CD4-positive, alpha-beta T cell treated with Interleukin-21 for 1 hour (primary cell): ENCODE measurements at places on chromosomes 11 and 22.

DNA sequence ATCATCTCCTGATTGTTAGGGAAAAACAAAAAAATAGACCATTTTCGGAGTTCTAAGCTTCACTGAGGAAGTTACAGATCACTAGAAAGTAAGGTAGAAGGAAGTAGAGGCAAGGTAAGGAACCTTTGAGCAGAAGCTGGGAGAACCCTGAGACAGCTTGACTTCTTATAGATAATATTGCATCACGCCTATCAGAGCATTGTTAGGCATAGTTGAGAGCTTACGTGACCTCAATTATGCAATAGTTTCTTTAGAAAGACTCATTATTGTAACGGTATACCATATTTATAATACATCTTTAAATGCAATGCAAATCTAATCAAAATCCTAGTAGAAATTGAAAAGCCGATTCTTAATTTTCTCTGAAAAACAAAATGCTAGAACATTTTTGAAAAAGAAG, 4.9 kb downstream of the TBRG1 start:
- DNase-seq: no peak

DNA sequence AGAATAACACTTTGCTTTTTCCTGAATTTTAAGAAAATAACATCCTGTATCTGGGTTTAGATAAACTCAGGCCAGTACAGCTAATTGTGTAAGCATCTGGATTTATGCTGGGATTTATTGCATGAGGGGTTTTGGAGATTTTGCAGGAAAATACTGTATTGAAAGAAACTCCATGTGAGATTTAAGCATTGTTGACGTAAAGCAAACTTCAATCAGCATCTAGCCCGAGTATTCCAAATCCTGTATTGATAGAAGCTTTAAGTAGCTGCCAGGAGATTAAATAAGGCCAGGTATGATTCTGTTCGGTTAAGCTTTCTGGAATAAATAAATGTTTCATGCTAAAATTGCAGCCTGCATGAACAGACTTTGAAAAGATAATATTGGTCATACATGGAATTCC, 36.3 kb upstream of the LYVE1 start:
- no peak for DNase-seq

- DNase-seq: no peak
Observed at GRCh38 chr11:130634961-130635473, 186.6 kb downstream of the ADAMTS15 start.

- DNase-seq: no peak
Observed at GRCh38 chr11:115598257-115598901, 94.2 kb upstream of the CADM1 start.

- DNase-seq: no peak
Observed at GRCh38 chr11:65089621-65090020, 5.6 kb downstream of the ZFPL1 start.

- no peak for DNase-seq
Observed at GRCh38 chr11:33452836-33453624, 195.8 kb downstream of the HIPK3 start.

GRCh38 chr11:1389932-1390568, at the start of gene BRSK2:
BRSK2 (plus strand) TSS chr11:1389934; CDS start chr11:1390285, 351 bp downstream.
- DNase-seq: no peak

GRCh38 chr11:1549338-1550330, 22.4 kb downstream of the DUSP8 start:
- DNase-seq: no peak

GRCh38 chr11:31822175-31822926, 11.2 kb upstream of the PAX6 start:
- DNase-seq: no peak

GRCh38 chr22:35231585-35232084, 25.7 kb upstream of the HMGXB4 start:
- DNase-seq: peak; percentile 64

GRCh38 chr11:77548552-77549445, 41.0 kb upstream of the AQP11 start:
- no peak for DNase-seq

GRCh38 chr11:115390441-115390840, 113.8 kb downstream of the CADM1 start:
- DNase-seq: no peak

GRCh38 chr11:7635137-7635536, 38.2 kb downstream of the CYB5R2 start:
- DNase-seq: no peak

GRCh38 chr11:4191031-4191571, 96.5 kb downstream of the RRM1 start:
- no peak for DNase-seq

- DNase-seq: no peak
Observed at GRCh38 chr11:107819361-107820014, 39.1 kb downstream of the SLC35F2 start.

DNA sequence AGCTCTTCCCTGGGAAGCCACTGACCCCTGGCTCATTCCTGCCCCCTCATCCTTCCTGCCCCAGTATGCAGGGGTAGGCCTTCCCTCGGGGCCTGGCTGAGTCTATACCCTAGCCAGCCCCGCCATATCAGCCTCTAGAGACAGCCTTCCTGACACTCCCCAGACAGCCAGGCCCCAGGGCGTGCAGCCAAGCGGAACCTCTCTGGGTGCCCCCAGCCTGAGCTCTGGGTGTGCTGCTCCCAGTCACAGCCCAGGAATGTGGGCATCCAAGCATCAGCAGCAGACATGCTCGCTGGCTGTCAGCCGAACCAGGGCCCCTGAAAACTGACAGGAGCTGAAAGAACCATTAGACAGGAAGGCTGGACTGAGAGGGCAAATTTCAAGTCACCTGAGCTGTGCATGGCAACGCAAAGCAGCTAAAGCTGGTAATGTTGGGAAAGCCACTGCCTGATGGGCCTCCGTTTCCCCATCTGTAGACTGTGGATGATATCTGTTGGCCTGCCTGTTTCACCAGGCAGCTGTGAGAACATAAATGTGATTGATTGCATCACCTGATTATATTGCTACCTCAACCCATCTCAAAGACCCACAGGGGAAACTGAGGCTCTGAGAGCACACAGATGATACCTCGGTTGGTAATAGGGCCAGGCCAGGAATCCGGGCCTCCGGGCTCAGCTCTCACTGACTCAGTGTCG, 93.2 kb downstream of the LRRC32 start:
- DNase-seq: no peak

- DNase-seq: no peak
Observed at GRCh38 chr11:34560511-34560910, 46.9 kb upstream of the ELF5 start.

GRCh38 chr11:78208257-78209165, 19.8 kb downstream of the USP35 start:
- no peak for DNase-seq

DNA sequence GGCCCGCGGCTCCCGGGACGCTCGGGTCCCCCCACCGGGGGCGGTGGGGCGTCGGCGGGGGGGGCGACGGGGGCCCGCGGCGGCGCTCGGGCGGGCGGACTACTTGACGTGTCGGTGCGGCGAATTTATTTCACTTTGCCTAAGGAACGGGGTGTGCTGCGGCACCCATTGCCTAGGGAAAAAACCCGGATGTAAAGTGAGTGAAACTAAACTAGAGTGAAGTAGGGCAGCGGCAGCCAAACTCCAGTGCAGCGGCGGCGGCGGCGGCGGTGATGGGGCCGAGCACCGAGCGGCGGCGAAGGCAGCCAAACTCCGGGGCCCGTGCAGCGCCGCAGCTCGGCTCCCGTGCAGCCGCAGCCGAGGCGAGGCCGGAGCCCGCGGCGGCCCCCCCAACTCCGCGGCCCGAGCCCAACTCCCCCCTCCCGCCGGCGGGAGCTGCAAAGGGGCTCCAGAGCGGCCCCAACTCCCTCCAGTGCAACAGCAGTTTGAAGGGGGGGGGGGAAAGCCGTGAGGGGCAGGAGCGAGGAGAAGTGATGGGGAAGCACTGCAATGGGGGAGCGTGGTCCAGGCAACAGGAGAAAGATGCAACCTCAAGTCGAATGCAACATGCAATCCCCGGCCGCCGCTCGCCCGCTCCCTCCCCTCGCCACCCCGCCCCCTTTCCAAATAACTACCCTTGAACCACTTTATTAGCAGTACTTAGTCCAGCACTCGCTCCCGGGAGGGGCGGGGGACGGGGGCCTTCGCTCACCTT, 647 bp upstream of the PHF21A start:
- peak; percentile 88 for DNase-seq

- DNase-seq: no peak
Observed at GRCh38 chr11:20158597-20159257, 1.5 kb downstream of the DBX1 start.

DNA sequence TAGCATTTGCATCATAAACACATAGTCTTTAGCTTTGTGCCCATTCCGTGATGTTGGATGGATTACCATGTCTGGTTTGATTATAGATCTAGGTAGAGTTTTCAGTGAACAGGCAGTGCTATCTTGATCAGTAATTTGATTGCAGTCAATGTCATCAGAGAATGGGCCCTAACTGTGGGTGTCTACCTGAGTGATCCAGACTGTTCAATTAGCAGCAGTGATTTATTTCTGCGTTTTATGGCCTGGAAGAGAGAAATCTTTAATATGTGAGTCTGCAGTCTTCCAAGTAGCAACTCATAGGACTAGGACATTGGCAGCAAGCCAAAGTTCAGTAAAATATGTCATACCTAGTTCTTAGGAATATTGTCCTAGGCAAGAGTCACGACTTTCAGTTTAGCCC, 80.3 kb downstream of the CASP12 start:
- no peak for DNase-seq

DNA sequence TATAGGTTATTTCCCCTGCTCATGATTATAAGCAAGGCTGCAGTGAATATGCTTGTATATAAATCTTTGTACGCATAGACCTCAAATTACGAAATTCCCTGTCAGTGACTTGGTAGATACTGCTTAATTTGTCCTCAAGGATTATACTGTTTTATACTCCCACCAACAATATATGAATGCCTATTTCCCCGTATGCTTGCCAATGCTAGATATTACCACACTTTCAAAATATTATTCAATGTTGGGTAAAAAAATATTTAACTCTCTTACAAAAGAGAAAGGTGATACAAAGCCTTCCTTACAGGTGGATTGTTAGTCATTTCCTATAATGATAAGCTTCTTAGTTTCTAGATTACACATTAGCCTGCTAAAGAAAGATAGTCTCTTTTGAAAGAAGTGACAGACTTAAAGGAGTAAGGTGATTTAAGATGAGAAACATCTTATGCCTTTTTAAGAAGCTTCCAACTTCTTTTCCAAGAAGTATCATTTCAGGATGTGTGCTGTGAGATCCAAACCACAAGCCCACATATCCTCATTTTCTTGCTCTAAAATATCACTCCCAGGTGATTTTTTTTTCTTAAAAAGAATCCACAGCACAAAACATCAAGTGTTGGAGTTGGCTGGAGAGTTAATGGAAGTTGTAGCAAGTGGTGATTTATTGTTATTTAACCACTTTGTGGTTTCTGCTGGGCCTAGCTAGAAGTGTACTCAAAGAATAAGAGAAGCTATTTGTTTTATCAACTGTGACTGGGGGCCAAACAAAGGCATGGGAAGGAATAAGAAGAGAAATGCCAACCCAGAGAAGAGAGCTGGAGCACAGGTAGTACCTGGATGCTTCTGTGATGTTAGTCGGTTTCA, 59.2 kb downstream of the BARX2 start:
- DNase-seq: no peak

DNA sequence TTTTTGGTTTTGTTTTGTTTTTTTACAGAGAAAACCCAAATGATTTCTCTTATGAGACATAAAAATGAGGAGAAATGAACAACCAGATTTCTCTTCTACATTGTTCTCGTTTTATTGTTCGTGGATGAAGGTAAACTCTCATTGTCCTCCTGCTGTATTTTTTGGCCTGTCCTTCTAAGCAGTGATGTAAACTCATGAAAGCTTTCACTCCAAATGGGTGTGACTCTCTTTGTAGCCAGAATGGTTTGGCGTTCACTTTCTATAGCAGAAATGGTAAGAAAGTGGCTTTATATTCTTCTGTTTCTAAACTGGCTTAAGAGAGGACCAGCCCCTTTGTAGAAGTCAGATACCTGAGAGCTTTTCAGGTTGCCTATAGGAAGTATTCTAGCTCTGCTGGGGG, 15.5 kb upstream of the BMAL1 start:
- no peak for DNase-seq

DNA sequence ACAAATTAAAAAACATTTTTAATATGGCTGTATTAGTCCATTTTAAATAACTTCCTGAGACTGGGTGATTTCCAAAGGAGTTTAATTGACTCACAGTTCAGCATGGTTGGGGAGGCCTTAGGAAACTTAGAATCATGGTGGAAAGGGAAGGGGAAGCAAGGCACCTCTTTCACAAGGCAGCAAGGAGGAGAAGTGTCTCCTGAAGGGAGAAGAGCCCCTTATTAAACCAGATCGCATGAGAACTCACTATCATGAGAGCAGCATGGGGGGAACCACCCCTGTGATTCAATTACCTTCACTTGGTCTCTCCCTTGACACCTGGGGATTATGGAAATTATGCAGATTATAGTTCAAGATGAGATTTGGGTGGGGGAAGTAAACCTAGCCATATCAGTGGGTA, 488.6 kb downstream of the ETS1 start:
- DNase-seq: no peak

GRCh38 chr11:121452609-121453150, at the start of gene SORL1-AS1:
SORL1-AS1 (minus strand) TSS chr11:121452967.
- peak; percentile 80 for DNase-seq

DNA sequence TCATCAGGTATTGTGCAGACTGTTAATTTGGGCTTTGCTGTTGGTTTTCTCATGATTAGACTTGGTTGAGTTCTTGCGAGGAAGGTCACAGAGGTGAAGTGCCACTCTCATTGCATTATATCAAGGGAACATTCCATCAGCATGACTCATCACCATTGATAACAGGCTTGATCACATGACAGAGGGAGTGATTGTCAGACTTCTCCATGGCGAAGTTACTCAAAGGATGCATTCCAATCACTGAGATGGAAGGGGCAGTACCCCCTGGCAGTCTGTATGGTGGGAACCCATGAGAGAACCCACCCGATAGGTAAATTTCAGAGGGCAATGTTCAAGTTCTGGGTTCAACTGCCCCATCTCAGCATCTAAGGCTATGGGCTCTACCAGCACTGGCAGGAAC, 19.4 kb upstream of the P2RY2 start:
- no peak for DNase-seq

- DNase-seq: no peak
Observed at GRCh38 chr11:70091638-70092037, 13.5 kb downstream of the ANO1 start.

DNA sequence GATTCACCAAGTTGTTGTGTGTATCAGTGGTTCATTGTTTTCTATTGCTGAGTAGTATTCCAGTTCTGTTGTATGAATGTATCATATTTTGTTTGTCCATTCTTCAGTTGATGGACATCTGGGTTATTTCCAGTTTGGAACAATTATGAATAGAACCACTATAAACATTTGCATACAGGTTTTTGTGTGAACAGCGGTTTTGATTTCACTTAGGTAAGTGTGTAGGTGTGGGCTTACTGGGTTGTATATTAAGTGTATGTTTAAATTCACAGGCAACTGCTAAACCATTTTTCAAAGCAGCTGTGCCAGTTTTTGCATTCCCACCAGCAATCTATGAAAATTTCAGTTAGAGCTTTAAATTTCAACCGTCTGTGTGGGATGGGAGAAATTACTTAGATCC, 217.8 kb downstream of the NELL1 start:
- DNase-seq: no peak

GRCh38 chr11:35650006-35650405, 12.6 kb upstream of the TRIM44 start:
- no peak for DNase-seq

GRCh38 chr11:104823657-104824056, 74.6 kb downstream of the CASP12 start:
- DNase-seq: peak; percentile 11
